ENCODE measurements at places on chromosomes 3 and 15. TPM values are rescaled to one million over a fixed set of nuclear protein-coding genes. Genes with fewer than 3 reads are reported as not detected.

The DPPA2 gene
- total RNA-seq: not detected

The ARL14 gene
- not detected for total RNA-seq

The IL17RE gene
- total RNA-seq: 6.3 TPM

The FANCD2OS gene
- not detected for total RNA-seq

The ATP13A5 gene
- 3.7 TPM for total RNA-seq

The FILIP1L gene
- total RNA-seq: 40.1 TPM

The NDN gene
- 61.5 TPM for total RNA-seq

DNA sequence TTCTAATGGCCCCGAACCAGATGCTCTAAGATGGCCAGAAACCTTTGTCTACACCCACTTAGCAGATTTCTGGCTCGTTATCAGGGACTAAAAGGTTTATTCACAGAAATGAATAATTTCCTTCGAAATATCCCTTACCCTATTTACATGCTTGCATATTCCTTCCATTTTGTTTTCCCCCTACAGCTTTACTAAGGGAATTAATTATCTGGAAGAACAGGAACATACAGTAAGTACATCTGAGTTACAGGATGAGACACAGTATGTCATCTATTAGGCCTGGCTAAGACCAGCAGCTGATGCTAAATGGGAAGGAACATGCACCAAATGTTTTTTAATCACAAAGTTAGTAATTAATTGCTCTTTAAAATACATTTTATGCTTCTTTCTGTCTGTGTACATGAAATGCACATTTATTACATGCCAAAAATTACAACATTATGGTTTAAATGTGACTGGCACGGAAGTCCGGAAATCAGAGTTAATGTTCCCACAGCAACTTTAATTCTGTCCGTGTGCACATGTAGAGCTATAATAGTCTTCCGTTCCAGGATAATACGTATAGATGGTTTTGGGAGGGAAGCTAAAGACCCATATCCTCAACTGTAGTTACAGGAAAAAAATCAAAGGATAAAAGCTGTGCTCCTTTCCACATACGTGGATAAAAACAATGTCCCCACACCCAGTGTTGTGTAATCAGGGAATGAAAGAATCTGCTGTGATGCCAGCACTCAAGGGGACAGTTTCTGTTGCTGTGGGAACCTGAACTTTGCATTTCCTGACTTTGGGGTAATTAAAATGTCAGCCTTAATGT, 82.0 kb downstream of the TIGIT start:
- peak; percentile 56 for DNase-seq

GRCh38 chr3:12994607-12995388, 78.4 kb downstream of the IQSEC1 start:
- DNase-seq: peak; percentile 61

DNA sequence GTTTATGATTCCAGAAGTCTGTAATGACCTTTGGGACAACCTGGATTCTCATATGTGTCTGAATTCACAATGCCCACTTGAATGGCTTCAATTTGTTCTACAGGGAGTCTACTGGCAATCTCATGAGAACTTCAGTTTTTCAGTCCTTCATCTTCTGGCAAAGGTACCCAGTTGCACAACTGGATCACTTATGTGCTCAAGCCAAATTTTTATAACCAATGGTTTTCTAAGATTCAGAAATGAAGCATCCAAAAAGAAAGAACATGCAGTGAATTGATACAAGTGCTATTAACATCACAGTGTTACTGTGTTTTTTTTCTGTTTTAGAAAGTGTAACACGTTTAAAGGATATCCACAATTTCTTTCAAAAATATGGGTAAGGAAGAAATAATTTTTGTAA, at the start of gene OR5H14:
OR5H14 (plus strand) TSS at position 301 of the 400 bp plus-strand sequence. CDS start 1,907 bp downstream, outside the sequence.
- DNase-seq: no peak

DNA sequence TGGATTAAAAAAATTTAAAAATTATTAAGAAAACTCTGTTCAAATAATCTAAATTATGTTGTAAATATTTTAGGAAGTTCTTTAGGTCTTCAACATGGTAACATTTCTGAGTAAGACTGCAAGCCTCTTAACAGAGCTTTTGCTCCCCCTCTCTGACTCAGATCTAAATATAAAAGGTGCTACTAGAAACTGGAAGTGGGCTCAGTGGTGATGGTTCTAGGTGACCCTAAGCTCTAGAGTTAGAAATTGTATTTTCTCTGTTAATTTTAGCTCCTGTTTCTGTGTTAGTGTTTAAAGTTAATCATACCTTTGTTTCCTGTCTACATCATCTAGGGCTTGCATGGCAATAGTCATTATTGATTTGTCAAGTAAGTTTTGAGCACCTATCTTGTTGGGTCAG, 159.9 kb upstream of the MEIS2 start:
- DNase-seq: no peak

GRCh38 chr15:65377105-65377975, 462 bp downstream of the IGDCC3 start:
- DNase-seq: no peak
